ENCODE measurements at places on chromosomes 2 and 18.

DNA sequence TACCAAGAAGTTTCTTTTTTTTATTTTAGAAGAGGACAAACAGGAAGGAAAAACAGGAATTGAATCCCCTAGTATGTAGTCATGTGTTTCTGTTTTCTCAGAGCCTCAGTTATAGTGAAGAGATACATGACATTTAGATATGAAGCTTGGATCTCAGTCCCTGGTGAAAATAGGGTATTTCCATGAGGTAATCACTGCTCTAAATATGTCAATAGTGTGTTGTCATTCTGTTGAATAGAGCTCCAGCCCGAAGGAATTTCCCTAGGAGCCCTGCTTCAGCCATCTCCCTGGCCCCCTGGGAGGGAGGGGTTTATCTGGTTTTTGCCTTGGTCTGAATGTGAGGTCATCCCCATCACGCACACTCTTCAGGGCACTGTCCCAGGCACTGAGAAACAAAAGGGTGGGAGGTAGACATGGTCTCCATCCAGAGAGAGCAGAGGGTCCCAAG is 47.1 kb upstream of the REL start:
- no peak for DNase-seq

DNA sequence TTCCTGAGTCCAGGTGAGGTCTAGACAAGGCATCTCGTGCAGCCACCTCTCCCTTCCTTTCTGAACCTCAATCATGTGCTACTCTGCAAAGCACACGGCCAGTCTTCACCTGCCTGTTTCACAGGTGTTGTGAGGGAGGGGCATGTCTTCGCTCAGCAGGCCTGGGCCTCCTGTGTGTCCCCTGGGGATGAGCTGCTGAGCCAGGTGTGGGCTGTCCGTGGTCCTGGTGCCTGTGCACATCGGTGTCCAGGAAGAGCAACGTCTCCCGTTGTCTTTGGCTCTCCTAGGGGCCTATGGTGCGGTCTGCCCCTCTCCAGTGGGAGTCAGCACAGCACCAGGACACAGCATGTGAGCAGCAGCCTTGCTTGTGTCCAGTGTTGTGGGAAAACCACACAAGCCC is 16.7 kb downstream of the ARHGEF4 start:
- no peak for DNase-seq

DNA sequence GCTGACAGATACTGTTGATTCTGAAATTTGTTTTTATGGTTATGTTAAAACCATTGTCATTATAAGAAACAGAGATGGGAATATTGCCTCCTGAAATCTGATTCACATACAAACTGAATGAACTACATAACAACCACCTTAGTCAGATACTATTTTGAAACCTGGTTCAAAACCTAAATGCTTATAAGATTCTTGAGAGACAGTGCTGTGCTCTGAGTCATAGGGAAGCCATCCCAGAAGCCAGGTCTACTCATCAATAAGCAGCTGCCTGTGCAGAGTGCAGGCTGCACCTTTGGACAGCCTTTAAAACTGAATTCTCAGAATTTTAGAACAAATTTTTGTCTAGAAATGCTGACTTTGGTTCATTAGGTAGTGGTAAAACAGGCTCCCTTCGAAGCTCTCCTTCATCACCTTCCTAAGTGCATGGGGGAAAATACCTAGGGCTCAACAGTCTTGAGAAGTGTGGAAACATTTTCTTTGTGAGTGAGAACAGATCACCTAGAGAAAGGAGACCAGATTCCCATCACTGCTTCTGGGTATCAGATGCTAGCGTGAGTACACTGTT is at the start of gene SERPINB7:
Gene SERPINB7 (plus strand): TSS at position 253 of the 565 bp plus-strand sequence. CDS start 6,955 bp downstream, outside the sequence.
- DNase-seq = no peak

DNA sequence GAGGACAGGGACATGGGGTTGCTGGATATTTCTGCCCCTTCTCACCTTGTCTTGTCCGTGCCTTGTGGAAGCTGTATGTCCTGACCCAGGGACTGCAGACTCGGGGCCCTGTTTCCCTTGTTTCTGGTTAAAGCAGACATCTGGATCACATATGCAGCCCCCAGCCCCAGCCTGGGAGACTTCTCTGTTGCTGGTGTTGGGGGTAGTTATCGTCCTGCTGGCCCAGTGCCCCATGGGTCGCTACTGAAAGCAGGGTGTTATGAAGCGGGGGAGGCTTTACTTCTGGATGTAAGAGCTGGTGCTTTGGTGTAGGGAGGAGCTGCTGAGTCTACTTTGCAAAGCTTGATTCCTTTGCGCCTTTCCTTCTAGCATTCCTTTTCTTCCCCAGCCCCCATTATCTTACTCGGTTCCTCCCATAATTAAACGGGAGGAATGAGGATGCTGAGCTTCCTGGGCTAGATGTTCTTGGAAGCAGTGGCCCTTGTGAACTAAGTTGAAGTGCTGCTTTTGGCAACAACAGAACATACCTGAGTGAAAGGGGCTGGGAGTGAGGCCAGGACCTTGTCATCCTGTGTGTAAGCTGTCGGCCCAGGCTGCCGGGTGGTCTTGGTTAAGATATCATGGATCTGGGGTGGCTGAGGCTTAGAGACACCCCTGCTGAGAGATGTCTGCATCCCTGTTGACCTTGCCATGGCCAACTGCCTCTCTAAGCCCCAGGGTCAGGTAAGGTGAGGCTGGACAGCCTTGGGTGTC is 3.4 kb downstream of the TET3 start:
- DNase-seq = no peak

DNA sequence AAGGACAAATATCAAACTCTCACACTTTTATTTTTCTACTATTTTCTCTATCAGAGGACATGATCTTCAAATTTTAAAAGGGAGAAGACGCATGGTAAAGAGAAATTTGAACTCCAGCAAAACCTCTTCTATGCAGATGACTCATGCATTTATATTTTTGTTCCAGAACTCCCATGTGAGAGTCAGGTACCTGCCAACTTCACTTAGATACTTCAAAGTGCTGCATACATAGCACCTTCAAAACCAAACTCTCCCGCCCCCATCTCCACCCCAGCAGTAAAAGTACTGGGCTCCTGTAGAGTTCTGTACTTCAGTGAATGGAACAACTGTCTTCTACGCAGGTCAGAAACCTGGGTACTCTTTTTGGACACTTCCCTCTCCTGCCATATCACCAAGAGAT is 398.3 kb downstream of the TGIF1 start:
- no peak for DNase-seq

GRCh38 chr18:77250501-77250925 is 865 bp downstream of the GALR1 start:
- DNase-seq = no peak

GRCh38 chr2:112793449-112793978 is 9.2 kb upstream of the IL1A start:
- no peak for DNase-seq

GRCh38 chr2:169933124-169933711 is 106.0 kb downstream of the UBR3 start:
- DNase-seq = no peak

- no peak for DNase-seq
Measured at GRCh38 chr2:197391220-197391717, 43.6 kb downstream of the SF3B1 start.

DNA sequence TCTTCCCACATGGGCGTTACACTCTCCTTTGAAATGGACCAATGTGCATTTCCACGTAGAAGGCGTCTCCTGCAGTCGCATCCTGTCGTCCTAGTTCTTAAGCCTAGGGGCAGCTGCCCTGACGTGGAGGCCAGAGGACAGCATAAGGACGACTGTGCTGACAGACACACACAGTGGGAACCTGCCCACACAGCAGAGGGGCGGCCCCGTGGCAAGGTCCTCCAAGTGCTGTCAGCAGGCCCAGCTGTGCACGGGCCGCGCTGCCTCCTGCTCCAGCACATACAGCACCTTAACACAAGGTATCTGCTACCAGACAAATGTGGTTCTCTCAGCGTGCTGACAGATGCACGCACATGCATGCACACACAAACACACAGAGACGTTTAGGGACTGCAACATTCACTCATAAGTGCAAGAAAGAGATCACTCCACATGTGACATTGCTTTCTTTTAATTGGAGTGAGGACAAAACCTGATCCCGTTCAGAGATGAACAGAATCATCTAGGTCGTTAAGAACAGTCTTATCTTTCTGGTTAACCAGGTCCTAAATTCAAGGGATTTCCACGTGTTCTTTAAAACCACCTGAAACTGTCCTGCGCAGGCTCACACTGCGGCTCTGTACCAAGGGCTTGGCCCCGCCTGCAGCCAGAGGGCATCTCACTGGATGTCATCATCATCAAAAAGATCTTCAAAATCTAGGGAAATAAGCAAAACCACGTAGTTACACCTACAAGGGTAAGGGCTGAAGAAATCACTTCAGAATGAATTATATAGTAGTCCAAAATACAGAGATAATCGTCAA is 5.5 kb downstream of the COPS9 start:
- no peak for DNase-seq

DNA sequence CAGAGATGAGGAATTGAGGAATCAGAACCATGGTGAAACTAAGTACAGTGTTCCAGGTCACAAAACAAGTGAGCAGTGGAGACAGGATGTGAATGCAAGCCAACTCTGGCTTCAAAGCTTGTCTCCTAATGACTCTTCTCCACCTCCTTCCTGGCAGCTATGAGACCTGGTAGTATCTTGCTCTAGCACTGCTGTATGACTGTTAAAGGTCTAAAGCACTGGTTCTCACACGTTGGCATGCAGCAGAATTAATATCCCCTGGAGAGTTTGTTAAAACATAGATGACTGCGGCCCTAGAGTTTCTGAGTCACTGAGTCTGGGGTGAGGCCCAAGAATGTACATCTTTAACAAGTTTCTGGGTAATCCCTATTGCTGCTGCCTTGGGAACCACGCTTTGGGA is 63.3 kb downstream of the SUCLG1 start:
- no peak for DNase-seq

- no peak for DNase-seq
Measured at GRCh38 chr2:237732790-237733381, 65.7 kb upstream of the RBM44 start.

- no peak for DNase-seq
Measured at GRCh38 chr2:134630504-134631159, 88.2 kb downstream of the TMEM163 start.

DNA sequence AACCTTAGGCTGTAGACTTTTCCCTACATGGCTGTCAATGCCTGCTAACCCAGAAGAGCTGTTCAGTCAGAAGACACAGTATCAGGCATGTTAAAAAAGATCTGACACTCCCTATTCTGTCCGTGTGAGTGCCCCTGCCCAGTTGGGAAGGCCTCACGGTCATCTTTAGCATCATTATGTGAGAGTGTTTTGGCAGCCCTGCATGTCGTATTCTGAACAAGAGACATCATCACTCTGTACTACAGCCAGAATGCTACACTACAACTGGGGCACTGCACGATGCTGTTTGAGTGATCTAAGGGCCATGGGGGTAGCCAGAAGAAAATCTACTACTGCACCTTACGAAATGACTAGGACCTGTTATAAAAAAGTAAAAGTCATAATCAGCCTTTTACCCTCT is 67.2 kb downstream of the GREB1L start:
- no peak for DNase-seq

DNA sequence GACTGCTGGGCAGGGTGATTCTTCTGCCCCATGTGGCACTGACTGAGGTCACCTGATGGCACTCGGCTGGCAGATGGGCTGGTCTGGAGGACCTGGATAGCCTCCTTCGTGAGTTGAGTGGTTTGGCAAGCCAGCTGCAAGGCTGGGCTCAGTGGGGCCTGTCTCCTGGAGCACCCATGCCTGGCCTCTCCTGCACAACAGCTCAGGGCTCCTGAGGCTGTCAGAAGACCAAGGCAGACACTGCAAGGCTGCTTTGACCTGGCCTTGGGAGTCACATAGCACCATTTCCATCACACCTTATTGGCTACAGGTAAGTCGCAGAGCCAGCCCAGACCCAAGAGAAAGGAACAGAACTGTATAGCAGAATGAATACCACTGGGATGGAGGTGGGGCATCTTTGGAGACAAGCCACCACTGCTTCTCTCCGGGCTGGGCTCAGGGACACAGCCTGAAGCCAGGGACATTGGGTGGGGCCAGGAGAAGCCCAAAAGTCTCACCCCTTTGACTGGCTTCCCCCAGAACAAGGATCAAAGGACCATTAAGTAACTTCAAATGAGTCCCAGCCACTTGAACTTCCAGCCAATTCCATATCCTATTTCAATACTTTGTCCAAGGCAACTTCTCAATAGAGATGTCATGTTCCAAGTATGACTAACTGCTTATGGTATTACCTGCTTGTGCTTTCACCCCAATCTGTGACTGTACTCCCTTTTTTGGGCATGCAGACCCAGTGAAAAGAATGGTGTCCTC is 156.3 kb downstream of the CABLES1 start:
- no peak for DNase-seq

DNA sequence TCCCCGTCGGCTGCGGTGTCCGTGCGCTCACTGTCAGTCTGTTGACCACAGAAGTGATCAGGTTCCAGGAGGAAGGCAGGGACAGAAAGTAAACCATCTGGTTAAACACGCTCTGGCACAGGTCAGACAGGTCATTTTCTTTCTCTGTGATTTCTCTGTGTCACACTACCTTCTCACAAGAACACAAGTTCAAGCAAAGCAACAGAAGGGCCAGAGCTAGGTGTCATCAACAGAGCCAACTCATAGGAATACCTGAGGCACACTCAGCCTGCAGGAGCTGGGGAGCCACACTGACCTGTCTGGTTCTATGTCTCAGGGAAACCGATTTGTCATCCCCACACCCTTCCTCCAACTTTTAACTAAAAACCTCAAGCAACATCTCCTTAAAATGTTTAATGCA is 115.1 kb upstream of the ZBTB14 start:
- DNase-seq = no peak

DNA sequence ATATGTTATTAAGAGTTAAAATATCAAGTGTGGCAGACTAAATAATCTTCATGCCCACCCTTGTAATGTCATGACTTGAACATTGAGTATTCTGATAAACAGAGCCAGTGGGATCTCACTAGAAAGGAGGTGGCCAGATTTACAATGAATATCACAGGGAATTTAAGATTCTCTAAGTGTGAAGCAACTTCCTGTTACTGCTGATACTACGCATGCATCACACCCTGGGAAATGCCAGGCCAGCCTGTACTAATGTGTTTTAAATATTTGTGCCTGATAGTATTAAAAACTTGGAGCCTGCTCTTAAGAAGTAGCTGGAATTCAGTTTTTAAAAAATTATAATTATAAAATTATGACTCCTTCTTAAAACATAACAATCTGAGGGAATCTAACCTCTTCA is 148.3 kb downstream of the LAMA3 start:
- no peak for DNase-seq

GRCh38 chr18:79935499-79935898 is 16.0 kb downstream of the SLC66A2 start:
- DNase-seq = no peak

DNA sequence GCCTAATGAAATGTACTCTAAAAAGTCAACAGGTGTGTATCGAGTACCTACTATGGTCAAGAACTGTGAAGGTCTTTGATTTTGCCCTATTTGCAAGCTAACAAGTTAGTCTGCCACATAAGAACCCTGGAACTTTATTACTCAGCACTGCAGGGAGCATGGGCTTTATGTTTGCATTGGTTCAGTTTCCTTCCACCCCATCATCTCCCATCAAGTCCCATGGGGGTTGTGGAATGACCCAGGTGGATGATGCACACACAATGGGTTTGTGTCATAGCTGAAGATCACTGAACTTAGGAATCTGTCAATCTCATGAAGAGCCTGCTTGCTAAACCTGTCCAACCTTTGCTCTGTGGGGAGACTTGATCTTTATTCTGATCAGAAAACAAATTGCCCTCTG is 265.5 kb downstream of the RPRM start:
- no peak for DNase-seq
